ENCODE measurements at places on chromosomes 13 and 19.

DNA sequence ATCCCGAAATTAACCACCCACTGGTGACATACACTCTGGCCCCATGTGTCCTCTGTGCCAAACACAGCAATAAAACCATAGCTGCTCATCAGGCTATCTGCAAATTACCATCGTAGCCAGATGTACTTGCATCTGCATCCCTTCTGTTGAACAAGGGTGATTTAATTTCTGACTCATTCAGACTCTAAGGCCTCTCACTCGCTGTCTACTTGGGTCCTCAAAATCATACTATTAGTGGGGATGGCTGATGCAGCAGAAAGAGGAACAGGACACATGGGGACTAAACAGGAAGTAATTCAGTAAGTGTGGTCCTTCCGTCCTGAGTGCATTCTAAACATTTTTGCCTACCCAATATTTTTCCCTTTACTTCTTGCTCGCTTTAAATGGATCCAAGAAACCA is 2275.0 kb upstream of the PCDH20 start:
- DNase-seq, result no peak

GRCh38 chr19:35592226-35592625 is 6.3 kb downstream of the PMIS2 start:
- DNase-seq, result peak; percentile 71

DNA sequence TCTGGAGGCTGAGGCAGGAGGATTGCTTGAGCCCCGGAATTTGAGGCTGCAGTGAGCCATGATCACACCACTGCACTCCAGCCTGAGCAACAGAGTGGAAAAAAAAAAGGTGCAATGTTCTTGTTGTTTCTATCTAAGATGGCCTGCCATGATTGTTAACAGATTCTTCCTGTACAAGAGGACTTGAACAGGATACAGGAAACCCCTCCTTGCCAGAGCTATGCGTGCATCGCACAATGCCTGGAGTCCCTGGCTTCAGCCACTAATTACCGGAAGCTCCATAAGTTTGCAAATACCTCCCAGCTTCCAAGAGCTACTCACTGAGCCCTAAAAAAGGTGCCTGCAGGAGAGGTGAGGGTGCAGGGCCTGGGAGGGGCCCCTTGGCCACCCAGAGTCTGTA is 13.1 kb upstream of the HIF3A start:
- DNase-seq, result peak; percentile 79

DNA sequence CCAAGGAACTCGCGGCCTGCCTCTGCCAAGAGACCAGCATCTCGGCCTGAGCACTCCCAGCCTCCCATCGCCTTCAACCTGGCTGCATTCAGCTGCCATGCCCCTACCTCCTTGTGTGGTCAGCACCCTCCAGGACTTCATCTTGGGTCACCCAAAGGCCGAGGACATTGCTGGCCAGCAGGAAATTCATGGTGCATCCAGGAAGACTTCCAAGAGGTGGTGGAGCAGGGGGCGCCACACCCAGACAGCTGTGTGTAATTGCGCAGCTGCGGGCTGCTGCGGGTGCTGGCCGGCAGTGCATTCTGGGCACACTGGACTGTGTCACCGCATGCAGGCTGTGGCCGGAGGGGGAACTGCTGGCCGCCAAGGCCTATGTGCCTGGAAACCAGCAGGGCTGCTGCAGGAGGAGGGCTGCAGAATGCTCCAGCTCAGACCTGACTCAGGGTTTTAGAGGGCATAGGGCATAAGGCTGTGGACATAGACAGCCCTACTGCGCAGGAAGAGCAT is 164.3 kb upstream of the TUBA3C start:
- DNase-seq, result no peak

DNA sequence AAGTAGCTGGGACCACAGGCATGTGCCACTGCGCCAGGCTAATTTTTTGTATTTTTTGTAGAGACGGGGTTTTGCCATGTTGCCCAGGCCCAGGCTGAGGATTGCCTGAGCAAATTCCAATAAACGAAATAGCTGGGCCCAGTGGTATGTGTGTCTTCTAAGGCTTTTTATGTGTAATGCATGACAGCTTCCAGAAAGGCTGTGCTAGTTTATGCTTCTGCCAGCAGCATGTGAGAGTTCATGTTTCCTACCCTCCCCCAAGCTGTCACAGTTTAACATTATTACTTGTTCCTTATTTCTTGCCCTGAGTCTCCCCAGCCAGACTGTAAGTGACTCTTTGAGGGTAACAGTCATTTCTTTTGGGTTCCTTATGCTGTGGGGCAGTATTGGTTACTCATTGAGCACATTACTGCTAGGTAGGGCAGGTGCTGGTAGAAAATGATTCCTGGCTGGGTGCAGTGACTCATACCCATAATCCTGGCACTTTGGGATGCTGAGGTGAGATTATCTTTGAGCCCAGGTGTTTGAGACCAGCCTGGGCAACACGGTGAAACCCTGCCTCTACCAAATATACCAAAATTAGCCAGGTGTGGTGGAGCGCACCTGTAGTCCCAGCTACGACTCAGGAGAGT is 13.6 kb downstream of the GPATCH1 start:
- DNase-seq, result no peak

DNA sequence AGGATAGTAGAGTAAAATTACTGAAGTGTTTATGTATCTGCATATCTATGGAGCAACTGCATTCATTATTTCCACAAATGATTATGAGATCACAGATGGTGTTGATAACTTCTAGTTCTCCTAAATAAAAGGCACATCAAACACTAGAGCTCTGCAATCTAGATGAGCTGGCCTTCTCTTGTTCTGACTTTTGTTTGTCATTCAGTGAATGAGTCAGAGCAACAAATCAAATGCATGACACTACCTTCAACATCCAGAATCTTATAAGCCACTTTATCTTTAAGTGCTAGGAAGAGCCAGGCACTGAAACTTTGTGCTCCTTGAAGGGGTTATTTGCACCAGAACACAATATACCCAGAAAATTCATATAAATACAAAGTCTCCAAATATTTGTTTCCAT is 456.0 kb downstream of the PCDH17 start:
- no peak for DNase-seq

- no peak for DNase-seq
These were observed 95.3 kb downstream of the UFM1 start for GRCh38 chr13:38444904-38445303.

GRCh38 chr13:105465251-105465650 is 1070.2 kb downstream of the EFNB2 start:
- no peak for DNase-seq

DNA sequence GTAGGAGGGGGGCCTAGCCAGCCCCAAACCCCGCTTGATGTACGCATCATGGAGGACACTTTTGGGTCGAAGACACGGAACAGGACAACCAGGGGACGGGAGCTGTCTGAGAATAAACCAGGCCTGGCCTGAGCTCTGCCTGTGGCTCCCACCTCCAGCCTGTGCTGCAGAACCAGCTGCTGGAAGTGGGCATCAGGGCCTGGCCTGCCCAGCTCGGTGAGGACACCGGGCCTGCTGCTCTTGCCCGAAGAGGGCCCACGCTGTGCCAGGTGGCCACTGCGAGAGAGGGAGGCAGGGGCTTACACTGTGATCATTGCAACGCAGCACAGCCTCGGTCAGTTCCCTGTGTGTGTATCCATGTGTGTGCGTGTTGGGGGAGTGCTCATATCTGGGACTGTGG is 34.6 kb downstream of the CEBPG start:
- no peak for DNase-seq

GRCh38 chr19:33797802-33798671 is 1.4 kb downstream of the KCTD15 start:
- peak; percentile 52 for DNase-seq

GRCh38 chr13:44698066-44698465 is 121.9 kb upstream of the TSC22D1 start:
- DNase-seq, result no peak

DNA sequence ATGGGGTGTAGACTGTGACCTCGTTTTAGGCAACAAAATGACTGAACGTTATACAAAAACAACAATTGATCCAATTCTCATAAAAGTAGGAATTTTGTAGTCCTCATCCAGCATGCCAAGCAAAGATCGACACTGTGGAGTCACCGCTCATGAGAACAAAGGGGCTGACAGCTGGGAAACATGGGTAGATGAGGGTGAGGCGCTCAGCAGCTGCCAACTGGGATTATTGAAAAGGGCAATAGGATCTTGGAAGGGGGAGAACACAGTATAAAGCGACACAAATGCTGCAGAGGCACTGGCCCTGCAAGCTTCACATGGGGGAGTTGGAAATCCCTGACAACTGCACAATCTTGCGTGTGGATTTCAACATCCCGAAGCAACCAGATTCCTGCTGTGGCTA is 5.4 kb upstream of the ZNF765 start:
- no peak for DNase-seq

GRCh38 chr13:48975101-48975855 is 434 bp upstream of the FNDC3A start:
- peak; percentile 74 for DNase-seq

DNA sequence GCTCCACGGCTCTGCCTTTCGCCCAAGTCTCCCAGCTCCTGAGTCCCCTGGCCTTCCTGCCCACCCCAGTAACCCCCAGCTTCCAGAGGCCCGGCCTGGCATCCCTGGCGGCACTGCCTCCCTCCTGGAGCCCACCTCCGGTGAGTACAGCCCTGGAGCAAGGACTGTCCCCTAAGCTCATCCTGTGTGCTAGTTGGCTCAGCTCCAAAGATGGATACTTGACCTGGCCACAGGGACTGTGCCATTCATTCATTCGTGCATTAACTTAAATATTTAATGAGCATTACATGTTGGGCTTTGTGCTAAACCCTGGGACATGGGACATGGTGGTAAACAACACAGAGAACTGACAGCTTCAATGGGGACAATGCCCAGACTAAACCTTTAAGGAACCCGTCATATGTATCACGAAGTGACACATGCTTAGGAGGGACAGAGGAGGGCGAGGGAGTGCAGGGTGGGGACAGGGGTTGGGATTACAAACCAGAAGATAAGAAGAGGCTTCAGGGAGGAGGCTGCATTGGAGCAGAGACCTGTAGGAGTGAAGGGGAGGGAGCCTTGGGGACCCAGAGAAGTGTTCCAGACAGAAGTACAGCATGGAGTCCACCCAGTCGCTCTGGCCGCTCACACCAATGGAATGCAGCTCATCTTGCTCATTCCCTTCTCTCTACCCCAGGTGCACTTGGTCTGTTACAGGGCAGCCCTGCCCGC is 6.9 kb upstream of the OVOL3 start:
- DNase-seq, result no peak

- no peak for DNase-seq
These were observed 205.6 kb downstream of the LHFPL6 start for GRCh38 chr13:39397226-39397895.

DNA sequence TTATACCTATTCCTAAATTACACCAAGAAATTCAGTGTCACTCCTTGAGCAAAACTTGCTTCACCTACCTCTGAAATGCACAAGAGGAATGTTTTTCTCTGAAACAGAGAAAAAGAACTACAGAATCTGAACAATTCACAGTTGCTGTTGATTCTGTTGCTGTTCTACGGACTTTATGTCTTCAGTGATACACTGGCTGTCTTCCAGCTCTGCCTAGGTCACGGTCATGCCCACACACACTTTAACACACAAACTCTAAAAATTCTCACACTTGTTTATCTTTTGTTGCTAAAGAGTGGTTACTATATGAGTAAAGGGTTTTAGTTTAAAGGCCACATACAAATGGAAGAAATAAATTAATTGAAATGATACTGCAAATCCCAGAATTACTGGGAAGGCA is 124.4 kb upstream of the SPRY2 start:
- DNase-seq, result no peak

- DNase-seq, result peak; percentile 70
These were observed 1707.6 kb upstream of the SLC10A2 start for GRCh38 chr13:104773775-104774174.

GRCh38 chr13:72666391-72666790 is 61.0 kb downstream of the MZT1 start:
- DNase-seq, result no peak

DNA sequence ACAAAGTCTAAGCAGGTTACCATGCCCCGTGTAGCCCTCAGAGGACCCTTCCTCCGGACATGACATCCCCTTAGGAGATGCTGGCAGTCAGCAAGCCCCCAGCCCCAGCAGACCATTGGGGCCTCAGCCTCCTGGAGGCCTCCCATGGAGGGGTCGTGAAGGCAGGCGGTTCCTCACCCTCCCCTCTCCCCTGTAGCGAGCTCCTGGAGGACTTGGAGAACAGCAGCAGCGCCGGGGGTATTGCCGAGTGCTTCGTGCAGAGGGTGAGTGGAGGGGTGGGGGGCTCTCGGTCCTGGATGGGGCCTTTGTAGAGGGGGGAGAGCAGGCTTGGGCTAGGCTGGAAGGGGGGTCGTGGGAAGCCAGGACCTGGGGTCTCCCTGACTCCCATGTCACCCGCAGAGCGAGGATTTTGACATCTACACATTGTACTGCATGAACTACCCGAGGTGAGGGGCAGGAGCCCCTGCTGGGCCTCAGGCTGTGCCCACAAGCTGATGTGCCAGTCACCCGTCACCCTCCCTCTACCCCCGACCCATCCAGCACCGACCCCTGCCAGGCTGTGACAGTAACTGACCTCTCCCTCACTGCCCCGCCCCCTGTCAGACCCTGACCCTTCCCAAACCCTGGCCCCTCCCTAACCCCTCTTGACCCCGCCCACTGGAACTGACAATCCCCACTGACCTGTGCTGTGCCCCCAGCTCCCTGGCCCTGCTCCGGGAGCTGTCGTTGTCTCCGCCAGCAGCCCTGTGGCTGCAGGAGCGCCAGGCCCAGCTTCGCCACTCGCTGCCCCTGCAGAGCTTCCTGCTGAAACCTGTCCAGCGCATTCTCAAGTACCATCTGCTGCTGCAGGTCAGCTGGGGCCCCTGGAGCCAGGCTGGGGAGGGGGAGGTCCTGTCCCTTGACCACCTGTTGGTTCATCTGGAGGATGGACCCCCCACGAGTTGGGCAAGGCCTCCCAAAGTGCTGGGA is 4.0 kb downstream of the PLEKHG2 start:
- DNase-seq, result no peak

GRCh38 chr13:23949200-23949599 is 51.9 kb upstream of the C1QTNF9B start:
- no peak for DNase-seq

DNA sequence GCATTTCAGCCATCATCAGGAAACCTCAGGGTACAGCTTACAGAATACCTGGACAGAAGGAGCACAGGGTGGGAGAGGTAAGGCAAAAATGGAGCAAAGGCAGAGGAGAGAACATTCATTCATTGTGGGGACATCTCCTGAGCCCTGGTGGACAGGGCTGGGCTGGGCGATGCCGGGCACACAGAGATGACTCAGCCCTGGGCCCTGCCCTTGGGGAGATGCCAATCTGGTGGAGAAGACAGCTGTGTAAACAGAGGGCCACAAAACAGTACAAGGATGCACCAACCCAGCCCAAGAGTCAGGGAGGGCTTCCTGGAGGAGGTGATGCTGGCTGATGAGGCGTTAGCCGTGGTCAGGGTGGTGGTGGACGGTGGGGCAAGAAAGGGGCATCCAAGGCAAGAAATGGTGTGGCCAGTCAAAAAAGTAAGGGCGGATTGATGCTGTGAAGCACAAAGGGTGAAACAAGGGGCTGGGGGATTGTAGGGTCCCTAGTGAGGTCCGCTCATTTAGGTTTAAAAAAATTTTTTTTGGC is 3.6 kb upstream of the HAS1 start:
- DNase-seq, result peak; percentile 50

Measured in fibroblast of pulmonary artery (primary cell).